ENCODE measurements at places on chromosomes 1 and 21.

- DNase-seq = no peak
Observed at GRCh38 chr1:115408533-115408932, 70.5 kb upstream of the NGF start.

DNA sequence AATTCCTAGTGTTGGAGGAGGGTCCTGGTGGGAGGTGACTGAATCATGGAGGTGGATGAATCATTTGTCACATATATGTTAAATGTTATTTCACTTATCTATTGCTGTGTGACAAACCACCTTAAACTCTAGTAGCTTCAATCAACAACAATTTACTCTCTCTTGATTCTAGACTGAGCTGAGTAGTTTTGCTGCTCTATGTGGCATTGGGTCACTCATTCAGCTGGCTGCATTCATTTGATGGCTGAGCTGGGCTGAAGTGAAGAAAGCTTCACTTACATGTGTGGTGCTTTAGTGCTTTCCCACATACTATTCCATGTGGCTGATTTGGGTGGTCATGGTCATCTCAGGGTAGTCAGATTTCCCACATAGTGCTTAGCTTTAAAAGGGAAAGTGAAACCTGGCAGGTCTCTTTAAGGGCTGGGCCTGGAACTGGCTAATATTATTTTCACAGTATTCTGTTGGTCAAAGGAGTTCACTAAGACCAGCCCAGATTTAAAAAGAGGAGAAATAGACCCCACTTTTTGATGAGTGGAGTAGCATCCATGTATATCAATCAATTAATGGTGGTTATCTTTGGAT is 10.5 kb downstream of the DNAH14 start:
- no peak for DNase-seq

- DNase-seq = no peak
Observed at GRCh38 chr1:8458607-8459006, 140.7 kb downstream of the SLC45A1 start.

- DNase-seq = no peak
Observed at GRCh38 chr1:20443703-20444586, 42.1 kb downstream of the CAMK2N1 start.

GRCh38 chr1:65097076-65097475 is 50.9 kb upstream of the AK4 start:
- DNase-seq = no peak

DNA sequence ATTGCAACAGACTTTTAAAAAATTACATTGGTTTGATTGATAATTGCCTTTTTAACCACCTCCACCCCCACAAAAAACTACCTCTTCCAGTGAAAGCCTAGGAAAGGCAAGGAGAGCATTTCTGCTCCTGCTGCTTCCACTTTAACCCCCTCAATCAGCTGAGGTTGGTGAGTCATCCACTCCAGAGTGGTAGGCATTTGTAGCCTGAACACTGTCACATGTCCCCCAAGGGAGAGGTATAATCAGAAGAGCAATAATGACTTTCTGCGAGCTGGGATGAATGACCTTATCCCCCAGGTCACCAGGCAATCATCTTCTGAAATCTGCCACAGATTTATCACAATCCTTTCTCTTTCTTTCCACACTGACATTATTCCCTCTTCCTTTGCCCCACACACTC is 126.6 kb upstream of the CAMK1G start:
- no peak for DNase-seq

DNA sequence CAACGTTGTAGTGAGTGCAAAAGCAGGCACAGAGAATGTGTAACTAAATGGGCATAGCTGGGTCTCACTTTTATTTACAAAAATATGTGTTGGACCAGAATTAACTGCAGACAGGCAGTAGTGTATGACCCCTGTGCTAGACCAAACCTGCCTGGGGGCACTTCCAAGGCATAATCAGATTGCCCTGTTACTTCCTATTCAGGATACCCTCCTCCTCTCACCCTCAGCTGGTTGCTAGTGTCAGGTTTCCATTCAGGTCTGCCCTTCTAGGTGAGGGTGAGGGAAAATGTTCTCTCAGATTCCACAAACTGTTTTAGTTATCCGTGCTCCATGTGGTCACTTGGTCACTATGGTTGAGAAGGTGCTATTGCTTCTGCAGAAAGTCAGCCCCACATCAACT is 387.3 kb downstream of the LMX1A start:
- DNase-seq = no peak
